ENCODE measurements at places on chromosomes 2 and 18.

DNA sequence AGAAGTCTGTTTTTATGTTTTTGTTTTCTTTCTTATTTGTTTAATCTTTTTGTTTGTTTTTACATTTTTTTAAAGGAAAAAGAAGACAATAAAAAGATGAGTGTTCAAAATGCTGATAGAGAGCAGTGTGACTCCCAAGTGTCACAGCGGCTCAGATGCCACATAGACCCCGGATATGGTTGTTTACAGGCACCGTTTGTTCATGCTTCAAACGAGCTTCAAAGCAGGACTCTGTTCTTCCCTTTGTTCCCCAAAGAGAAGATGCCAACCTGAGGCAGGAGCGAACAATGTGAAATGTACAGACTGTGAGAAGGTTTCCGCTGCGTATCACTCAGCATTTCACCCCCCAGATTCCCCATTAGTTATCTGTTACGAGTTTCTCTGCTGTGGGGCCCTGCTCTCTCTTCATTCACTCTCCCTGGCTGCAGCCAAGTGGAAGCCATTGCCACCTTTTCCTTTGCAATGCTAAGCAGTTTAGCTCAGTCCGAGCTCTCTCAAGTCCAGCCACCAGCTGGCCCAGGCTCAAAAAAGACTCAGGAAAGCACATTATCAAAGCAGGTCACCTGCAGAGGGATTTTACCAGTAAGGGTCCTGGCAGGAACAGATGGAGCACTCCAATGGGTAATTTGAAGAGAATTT, 36.4 kb upstream of the PHLPP1 start:
- DNase-seq: no peak

DNA sequence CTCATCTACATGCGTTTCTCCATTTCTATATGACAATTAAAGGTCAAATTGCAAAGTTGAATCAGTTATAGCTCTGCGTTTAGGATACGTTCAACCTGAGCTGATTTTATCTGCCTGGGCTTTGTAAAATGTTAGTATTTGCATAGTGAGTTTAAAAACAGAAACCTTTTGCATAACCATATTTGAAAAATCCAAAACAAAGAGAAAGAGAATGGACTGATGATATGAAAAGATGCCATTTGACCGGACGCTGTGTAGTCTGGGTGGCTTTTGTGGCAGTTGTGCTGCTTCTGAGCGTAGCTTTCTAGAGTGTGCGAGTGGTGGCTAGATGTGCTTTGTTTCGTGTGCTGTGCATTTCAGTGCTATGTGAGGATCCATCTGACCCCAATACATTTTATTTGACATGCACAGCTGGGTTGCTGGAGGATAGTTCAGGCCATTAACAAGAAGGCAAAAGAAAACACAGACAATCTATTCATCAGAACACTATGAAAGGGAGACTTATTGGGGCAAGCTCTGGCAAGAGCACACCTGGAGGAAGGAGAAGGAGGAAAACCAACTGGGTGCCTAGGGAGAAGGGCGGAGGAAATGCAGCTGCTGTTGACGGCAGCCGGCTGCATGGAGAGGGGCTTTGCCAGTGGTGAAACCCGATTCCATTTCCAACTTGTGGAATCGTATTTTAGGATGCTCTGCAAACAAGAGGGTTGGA, 126.8 kb downstream of the ACOXL start:
- DNase-seq: no peak

GRCh38 chr2:216672466-216672865, 22.9 kb downstream of the IGFBP5 start:
- no peak for DNase-seq

DNA sequence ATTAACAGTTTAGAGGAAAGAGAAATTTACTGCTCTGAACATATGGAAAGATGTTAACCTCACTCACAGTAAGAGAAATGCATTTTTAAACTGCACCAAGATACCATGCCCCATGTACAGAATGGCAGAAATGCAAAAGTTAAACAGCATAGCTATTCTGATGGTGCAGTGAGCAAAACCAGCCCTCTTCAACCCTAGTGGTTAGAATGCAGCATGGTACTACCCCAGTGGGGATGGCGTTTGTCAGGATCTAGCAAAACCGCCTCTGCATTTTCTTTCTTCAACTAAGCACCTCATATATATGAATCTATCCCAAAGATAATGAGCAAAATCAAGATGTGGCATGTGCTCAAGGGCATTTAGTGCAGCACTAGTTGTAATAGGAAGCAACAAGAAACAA, 98.0 kb downstream of the MGAT5 start:
- DNase-seq: no peak

GRCh38 chr2:71592181-71592711, 138.9 kb downstream of the DYSF start:
- no peak for DNase-seq

DNA sequence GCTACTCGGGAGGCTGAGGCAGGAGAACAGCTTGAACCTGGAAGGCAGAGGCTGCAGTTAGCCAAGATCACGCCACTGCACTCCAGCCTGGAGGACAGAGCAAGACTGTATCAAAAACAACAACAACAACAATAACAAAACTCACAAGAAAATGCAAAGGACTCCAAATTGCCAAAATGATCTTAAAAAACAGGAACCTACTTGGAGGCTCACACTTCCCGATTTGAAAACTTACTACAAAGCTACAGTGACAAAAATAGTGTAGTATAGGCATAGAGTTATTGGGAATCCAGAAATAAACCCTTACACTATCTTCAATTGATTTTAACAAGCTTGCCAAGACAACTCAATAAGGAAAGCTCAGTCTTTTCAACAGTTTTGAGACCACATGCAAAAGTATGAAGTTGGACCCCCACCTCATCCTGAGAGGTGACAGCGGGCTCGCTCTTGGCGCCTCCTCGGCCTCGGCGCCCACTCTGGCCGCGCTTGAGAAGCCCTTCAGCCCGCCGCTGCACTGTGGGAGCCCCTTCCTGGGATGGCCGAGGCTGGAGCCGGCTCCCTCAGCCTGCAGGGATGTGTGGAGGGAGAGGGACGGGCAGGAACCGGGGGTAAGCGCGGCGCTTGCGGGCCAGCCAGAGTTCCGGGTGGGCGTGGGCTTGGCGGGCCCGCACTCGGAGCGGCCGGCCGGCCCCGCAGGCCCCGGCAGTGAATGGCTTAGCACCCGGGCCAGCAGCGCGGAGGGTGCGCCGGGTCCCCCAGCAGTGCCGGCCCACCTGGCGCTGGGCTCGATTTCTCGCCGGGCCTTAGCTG, 18.3 kb upstream of the ACVR2A start:
- DNase-seq: no peak

DNA sequence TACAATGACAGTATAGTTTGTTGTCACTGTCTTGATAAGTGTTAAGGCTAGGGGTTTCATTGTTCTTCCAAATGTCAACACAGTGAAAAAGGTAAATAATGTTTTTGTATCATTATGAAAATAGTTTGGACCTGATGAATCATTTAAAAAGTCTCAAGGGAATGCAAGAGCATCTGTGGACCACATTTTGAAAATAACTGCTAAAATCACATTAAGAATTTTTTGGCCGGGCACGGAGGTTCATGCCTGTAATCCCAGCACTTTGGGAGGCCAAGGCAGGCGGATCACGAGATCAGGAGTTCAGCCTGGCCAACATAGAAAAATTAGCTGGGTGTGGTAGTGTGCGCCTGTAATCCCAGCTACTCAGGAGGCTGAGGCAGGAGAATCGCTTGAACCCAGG, 10.3 kb downstream of the SCN1A start:
- DNase-seq: no peak

GRCh38 chr2:223532161-223532560, 70.0 kb downstream of the SCG2 start:
- DNase-seq: no peak

- no peak for DNase-seq
Measured at GRCh38 chr2:99571021-99571420, 81.2 kb upstream of the REV1 start.

- no peak for DNase-seq
Measured at GRCh38 chr2:218993345-218994315, at the start of gene CRYBA2. CRYBA2 (minus strand) TSS chr2:218993422; CDS start chr2:218993176, 246 bp downstream.

- no peak for DNase-seq
Measured at GRCh38 chr2:214545898-214546542, 135.2 kb downstream of the VWC2L start.

- DNase-seq: no peak
Measured at GRCh38 chr2:85711578-85712060, 17.5 kb downstream of the GNLY start.

GRCh38 chr2:3223080-3223923, 154.3 kb downstream of the EIPR1 start:
- peak; percentile 66 for DNase-seq

- no peak for DNase-seq
Measured at GRCh38 chr2:233418761-233419546, 64.7 kb downstream of the DGKD start.

- no peak for DNase-seq
Measured at GRCh38 chr2:34602262-34602661, 1003.2 kb upstream of the FAM98A start.

DNA sequence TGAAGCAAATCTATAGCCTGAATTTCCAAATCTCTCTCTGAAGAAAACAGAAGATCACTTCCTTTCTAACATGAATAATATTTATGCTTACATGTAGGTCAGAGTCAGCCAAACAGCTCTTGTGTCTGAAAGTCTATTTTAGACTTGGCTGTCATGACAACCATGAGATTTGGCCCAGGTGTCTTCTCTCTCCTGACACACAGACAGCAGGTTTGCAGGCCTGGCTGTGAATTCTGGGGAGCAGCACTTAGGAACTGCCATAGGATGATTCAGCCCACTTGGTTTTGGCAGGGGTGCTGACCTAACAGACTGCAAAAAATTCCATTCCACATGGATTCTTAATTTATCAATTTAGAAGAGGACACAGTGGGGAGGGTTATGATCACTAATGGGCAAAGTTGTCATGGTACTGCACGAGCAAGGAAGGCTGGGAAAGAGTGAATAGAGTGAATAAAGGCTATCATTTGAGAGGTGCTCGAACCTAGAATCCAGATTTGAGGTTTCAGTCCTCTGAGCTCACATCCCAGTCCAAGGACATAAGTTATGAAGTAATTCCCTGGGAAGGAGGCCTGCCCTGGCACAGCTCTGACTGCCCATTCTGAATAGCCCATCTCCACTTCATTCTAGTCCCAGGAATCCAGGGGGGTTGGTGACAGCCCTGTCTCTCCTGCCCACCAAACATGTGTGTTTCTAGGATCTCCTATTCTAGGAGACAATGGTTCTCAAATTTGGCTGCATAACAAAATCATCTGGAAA, 453.9 kb upstream of the TRIB2 start:
- no peak for DNase-seq

- DNase-seq: peak; percentile 82
Measured at GRCh38 chr2:95526360-95527341, 42.1 kb upstream of the TRIM43B start.

- peak; percentile 57 for DNase-seq
Measured at GRCh38 chr2:172745636-172746035, 10.0 kb downstream of the RAPGEF4 start.

- DNase-seq: no peak
Measured at GRCh38 chr2:144430722-144431391, 89.1 kb downstream of the ZEB2 start.

DNA sequence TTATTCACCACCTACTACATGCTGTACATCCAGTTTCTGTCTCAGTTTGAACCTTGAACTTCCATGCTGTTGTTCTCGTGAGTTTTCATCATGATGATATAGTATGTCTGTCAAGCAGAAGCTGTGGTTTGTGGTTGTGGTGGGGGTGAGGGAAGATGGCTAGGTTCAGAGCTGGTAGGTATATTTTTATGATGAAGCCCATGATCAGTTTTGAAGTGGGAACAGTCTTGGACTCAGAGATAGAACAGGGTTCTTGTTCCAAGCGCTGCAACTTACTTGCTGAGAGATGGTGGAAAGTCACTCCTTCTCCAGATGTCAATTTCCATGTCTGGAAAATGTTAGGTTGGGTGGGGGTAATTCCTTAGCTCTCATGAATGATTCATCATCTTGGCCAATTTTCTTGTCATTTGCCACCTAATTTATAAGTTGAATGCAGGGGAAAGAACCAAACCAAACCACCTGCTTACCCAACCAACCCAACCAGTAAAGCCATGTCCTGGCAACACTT, 21.6 kb downstream of the PMAIP1 start:
- no peak for DNase-seq

DNA sequence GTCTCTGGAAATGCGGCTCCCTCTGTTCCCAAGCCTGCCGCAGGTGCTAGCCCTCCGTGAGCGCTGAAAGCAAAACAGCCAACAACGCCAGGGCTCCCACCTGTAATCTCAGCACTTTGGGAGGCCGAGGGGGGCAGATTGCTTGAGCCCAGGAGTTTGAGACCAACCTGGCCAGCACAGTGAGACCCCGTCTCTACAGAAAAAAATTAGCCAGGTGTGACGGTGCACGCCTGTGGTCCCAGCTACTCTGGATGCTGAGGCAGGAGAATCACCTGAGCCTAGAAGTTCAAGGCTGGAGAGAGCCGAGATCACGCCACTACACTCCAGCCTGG, 41.3 kb upstream of the PTMA start:
- no peak for DNase-seq

GRCh38 chr18:63043516-63043915, 276.1 kb downstream of the BCL2 start:
- DNase-seq: peak; percentile 39

DNA sequence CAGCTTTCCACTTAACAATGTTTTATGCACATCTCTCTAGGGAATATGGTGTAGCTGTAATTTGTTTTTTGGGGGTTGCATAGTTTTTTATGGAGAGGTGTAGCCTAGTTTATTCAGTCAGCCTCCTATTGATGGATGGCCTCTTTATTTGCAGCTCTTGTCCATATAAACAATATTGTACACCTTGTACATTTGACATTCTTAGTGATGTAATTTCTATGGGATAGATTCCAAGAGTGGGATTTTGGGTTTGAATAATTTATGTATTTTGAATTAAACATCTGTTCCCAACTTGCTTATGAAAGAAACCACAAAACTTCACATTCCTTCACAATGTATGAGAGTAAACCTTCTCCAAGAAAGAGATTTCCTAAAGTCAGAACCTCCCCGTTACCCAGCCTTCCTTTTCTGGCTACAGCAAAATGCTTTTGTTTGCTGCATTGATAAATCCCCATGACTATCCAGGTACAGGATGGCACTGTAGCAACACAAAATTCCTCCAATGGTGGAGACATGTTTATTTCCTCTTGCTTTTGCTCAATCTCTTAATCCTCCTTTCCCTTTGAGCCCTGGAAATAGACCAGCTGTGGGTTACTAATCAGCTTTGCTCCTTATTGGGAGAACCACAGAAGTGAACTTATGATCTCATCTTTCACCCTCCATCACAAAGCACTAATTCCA, 58.4 kb upstream of the GALR1 start:
- DNase-seq: peak; percentile 5

- DNase-seq: no peak
Measured at GRCh38 chr2:40197121-40197520, 254.8 kb downstream of the SLC8A1 start.

GRCh38 chr2:121005453-121005852, 269.8 kb downstream of the GLI2 start:
- no peak for DNase-seq
